NCI-H226 (cell line): ENCODE measurements at places on chromosomes 3 and 15.

DNA sequence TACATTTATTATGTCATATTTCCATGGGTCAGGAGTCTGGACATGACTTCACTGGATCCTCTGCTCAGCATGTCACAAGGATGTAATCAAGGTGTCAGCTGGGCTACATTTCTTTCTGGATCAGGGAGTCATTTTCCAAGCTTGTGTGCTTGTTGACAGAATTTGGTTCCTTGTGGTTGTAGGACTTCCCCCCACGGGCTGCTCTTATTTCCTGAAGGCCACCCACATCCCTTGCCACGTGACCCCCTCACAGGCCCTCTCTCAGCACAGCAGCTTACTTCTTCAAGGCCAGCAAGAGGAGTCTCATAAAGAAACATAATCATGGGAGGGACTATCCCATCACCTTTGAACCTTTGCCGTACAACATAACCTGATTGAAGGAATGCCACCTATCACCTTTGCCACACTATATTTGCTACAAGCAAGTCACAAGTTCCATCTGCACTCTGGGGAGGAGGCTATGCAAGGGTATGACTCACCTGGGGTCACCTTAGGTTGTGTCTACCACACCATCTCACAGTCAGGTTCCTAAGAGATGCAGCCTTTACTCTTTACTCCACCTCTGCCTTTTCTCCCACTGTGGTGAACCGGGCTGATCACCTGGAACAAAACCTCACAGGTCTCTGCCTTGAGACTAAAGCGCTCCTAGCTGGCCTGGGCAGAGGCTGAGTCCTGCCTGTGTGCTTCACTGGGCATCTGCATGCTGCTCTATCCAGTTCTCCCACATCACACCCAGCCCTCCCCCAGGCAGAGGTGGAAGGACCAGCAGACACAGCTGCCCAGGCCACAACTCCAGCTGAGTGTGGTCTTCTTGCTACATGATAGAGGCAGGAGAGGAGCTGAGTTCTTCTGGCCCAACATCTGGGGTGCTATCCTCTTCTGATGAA, 13.5 kb downstream of the RAB6B start:
- no peak for DNase-seq

DNA sequence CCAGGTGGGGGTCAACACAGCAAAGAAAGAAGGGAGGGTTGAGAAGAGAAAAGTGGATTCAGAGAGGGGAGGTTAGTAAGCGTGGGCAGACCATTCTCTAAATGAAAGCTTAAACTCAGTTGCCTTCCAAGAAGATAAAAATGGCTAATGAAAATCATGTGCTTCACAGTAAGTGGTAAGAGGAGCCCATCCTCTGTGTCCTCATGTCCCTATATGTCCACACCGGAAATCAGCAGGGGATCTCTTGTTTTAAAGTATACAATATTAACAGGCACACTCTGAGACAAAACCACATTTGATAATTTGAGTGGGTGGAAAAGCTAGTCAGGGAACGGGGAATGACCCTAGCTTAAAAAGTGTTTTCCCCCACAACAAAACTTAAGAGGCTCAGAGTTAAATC, 4.4 kb upstream of the FOXP1 start:
- DNase-seq, result no peak

DNA sequence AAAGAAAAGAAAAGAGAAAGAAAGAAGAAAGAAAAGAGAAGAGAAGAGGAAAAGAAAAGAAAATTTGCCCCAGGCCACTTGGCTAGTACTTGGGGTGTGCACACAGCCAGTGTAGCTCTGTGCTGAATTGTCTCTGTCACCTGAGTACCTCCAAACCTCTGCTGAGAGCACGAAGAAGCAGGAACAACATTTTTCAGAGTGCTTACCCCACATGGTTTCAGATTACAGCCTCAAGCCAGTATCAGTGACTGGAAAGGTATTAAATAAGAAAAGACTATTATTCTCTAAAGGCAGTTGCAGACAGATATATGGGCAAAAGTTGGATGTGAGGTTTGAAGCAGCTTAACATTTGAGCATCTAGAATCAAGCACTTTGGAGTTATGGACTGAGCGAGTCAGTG, 113.3 kb upstream of the PHLDB2 start:
- no peak for DNase-seq

DNA sequence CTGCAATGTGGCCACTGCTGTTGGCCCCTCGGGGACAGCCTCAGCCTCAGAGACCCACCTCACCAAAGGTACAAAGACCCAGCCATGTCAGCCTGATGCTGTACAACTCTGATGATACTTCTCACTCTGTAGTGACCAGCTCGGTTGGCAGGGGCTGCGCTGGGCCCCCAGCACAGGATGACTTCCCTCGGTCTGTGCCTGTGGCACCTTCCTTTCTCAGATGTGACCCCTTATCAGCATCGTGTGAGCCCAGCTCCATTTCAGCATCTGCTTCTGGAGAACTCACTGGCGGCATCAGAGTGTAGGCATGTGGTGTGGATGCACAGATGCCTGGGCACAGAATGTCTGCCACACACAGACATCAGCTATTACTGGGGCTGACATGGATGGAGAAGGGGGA, 25.1 kb upstream of the CTXND1 start:
- DNase-seq, result no peak

GRCh38 chr15:94743668-94744067, 512.3 kb downstream of the MCTP2 start:
- DNase-seq, result no peak

DNA sequence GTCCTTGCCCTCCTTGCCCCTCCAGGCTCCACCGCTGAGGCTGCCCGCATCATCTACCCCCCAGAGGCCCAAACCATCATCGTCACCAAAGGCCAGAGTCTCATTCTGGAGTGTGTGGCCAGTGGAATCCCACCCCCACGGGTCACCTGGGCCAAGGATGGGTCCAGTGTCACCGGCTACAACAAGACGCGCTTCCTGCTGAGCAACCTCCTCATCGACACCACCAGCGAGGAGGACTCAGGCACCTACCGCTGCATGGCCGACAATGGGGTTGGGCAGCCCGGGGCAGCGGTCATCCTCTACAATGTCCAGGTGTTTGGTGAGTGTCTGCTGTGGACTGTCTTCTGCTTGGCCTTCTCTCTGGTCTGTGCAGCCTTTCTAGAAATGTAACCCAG, 61.0 kb downstream of the BOC start:
- no peak for DNase-seq

GRCh38 chr3:27721717-27722564, at the start of gene EOMES:
EOMES (minus strand) TSS chr3:27722323; CDS start chr3:27722294, 29 bp downstream.
- DNase-seq, result peak; percentile 7

DNA sequence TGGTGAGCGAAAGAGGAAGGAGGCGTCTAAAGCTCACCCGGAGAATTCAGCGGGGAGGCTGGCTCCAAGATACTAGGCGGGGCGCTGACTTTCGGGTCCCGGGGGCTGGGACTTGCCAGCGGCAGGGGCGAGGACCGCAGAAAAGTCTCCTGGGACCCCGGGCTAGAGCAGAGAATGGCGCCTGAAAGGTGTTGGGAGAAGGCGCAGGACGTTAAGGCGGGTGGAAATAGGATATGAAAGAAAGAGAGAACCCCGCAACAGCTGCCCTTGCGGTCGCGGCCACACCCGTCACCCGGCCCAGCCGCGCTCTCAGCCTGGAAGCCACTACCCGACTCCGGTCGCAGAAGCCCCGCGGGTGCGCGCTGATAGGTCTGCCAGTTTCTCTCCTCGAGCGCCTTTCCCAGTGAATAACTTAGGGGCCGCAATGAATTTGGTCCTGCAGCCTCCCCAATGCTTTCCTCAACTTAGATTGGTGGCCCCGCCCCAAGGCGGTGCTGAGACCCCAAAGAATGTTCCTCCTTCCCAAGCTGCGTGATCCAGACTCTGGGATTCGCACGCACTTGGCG, 604 bp downstream of the LTK start:
- no peak for DNase-seq

GRCh38 chr3:184807549-184807948, 4.4 kb upstream of the VPS8 start:
- no peak for DNase-seq

- no peak for DNase-seq
Measured at GRCh38 chr3:119632829-119633228, 27.6 kb downstream of the POPDC2 start.
